ENCODE measurements at places on chromosomes 2 and 18. TPM values are rescaled to one million over a fixed set of nuclear protein-coding genes. Genes with fewer than 3 reads are reported as not detected.

The COL5A2 gene
- total RNA-seq = 4.7 TPM

The BCL11A gene
- total RNA-seq = 0.52 TPM

The GMCL1 gene
- total RNA-seq = 15.9 TPM

- DNase-seq = no peak
Observed at GRCh38 chr2:233689031-233689430, 3.7 kb upstream of the UGT1A6 start.

GRCh38 chr2:60000686-60001085 is 552.8 kb downstream of the BCL11A start:
- DNase-seq = no peak

- DNase-seq = no peak
Observed at GRCh38 chr2:24697792-24698191, 95.4 kb downstream of the PTRHD1 start.

- DNase-seq = no peak
Observed at GRCh38 chr2:216379977-216380376, 7.7 kb upstream of the MARCHF4 start.

DNA sequence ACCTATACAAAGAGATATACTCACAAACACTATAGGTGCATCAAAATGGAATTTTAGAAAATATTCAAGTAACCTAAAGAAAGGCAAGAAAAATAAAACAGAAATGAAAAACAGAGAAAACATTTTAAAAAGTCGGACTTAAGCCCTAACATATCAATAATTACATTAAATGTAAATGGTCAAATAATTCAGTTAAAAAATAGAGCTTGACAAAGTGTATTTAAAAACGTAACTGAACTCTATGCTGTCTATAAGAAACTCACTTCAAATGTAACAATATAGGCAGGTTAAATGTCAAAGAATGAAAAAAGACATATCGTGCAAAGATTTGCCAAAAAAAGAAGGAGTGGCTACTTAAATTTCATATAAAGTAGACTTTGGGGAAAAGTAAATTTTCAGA is 163.9 kb downstream of the ACOXL start:
- DNase-seq = no peak

DNA sequence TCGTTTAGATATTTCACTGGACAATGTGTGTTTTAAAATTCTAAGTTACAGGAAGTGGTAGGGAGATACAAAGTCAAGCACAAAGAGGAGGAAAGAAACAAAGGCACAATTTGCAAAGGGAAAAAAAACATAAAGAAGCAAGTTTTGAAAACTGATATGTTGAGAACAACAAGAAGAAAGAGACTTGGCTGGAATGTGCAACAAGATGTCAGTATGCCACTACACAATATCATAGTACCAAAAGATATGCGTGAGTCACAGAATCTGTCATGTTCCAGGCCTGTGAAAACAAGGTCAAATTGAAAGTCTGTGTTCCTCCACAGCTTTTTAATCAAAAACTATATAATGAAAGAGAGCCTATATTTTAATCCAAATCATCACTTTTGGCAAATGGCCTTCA is 12.0 kb downstream of the EXOC6B start:
- DNase-seq = no peak

DNA sequence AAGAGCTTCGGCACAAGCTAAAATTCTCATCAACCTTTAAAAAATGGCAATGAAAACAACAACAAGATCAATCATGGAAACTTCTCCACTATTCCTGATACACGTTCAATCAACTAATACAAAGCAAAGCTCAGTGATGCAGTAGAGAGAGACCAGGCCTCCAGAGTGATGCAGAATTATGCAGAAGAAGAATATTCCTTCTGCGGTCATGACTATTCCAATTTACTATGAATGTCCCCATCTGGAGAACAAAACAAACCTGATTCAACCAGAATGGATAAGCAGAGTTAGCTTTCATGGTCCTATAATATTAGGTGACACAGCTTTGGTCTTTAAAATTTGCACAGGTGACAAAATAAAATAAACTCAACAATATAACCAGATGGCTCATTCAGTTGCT is 12.5 kb upstream of the MBOAT2 start:
- DNase-seq = no peak

DNA sequence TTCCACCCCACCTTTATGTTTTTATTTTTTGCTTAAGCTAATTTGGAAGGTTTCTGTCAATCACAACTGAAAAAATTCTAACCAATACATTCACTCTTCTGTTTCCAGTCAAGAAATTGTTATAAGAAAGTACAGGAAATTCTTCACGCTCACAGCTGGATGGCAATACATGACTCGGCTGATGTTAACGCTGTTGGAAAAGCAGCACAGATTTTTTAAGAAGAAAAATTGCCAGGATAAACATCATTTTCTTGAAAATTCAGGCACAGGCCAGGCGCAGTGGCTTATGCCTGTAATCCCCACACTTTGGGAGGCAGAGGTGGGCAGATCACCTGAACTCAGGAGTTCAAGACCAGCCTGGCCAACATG is 46.1 kb downstream of the STPG4 start:
- no peak for DNase-seq

DNA sequence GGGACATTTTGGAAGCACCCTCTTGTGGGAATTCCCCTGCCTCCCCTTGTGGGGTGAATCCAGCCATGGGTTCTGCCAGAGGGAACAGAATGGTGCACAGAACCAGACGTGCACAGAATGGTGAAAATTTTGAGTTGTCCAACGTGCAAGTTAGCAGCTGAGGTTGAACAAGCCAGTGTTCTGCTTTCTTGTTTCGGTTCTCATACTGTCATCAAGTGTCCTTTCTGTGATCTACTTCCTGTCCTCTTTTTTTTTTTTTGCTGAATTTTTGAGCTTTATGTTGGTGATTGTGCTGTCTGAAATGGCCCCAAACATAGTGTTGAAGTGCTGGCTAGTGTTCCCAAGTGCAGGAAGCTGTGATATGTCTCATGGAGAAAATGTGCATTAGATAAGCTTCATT is 21.5 kb upstream of the REEP1 start:
- DNase-seq = no peak

- DNase-seq = no peak
Observed at GRCh38 chr2:18047896-18048657, 169.6 kb downstream of the KCNS3 start.

Measured in activated naive CD4-positive, alpha-beta T cell treated with anti-CD3 and anti-CD28 coated beads for 36 hours (primary cell).